NCI-H1930 (cell line): ENCODE measurements at places on chromosomes 12 and 14.

- no peak for DNase-seq
These were observed 13.2 kb downstream of the RPS6KA5 start for GRCh38 chr14:91047174-91047753.

DNA sequence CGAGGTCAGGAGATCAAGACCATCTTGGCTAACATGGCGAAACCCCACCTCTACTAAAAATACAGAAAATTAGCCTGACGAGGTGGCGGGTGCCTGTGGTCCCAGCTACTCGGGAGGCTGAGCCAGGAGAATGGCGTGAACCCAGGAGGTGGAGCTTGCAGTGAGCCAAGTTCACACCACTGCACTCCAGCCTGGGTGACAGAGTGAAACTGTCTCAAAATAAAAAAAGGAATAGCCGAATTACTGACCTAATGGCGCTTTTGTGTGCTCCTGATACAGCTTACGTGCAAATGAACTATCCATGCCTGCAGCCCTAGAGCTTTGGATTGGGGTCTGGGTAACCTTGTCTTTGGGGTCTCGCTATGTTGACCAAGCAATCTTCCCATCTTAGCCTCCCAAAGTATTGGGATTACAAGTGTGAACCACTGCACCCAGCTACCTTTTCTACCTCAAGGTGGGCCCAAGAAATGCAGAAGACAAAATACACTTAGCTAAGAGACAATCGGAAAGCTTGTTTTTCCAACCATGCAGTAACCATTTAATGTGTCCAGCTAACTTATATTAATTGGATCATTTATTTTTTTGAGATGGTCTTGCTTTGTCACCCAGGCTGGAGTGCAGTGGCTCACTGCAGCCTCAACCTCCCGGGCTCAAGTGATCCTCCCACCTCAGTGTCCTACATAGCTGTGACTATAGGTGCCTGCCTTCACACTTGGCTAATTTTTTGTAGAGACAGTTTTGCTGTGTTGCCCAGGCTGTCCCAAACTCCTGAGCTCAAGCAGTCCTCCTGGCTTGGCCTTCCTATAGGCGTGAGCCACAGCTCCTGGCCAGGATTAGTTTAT lies 5.5 kb downstream of the PABPN1 start:
- no peak for DNase-seq

GRCh38 chr14:101333335-101334280 lies 227.7 kb upstream of the DIO3 start:
- no peak for DNase-seq

DNA sequence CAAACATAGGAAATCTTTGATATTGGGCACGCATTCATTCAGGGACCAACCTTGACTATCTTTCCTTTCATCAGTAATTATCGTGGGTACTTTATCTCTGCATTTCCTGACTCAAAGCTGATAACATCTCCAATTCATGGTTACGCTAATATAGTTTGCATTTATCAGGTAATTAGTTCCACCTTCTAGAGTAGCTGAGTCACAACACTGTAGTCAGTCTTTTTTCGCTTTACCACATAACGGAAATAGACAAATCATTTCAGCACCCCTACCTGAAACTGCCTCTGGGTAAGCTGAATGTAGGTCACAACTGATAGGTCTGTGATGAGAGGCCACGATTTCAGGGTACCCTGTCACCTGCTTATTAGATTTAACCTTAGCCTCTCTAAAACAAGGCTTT lies 36.7 kb upstream of the IL22 start:
- no peak for DNase-seq

GRCh38 chr14:76501156-76501720 lies 125.3 kb downstream of the ESRRB start:
- DNase-seq, result no peak

- peak; percentile 83 for DNase-seq
These were observed 137.9 kb downstream of the NRXN3 start for GRCh38 chr14:78308079-78308478.
